CD8-positive, alpha-beta memory T cell (primary cell): ENCODE measurements at places on chromosomes 5 and 9.

DNA sequence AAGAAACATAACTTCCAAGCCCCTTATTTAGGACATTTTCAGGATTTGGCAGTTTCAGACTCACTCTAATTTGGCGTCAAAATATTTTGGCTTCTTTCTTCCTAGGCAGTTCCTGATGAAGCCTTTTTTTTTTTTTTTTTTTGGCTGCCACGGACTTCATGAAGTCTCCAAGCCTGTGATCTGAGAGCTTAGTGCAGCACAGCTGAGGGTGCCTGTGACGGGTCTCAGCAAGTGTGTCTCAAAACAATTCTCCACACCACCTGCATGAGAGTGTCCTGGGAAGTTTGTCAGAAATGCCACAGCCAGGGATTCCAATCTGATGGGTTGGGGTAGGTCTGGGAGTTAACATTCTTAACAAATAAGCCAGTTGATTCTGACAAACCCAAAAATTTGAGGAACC, 6.0 kb upstream of the ESM1 start:
- no peaks in the 10 kb centered on the region for H3K27me3 ChIP-seq
- no peak overlapping the region for H3K27ac ChIP-seq
- no peak overlapping the region for H3K4me3 ChIP-seq
- H3K4me1 ChIP-seq: peaks cover 39% of the 10 kb centered on the region

GRCh38 chr9:75866273-75866871, 24.1 kb upstream of the PCSK5 start:
- H3K4me1 ChIP-seq: peaks cover 10% of the 10 kb centered on the region
- H3K27me3 ChIP-seq: no peaks in the 10 kb centered on the region

DNA sequence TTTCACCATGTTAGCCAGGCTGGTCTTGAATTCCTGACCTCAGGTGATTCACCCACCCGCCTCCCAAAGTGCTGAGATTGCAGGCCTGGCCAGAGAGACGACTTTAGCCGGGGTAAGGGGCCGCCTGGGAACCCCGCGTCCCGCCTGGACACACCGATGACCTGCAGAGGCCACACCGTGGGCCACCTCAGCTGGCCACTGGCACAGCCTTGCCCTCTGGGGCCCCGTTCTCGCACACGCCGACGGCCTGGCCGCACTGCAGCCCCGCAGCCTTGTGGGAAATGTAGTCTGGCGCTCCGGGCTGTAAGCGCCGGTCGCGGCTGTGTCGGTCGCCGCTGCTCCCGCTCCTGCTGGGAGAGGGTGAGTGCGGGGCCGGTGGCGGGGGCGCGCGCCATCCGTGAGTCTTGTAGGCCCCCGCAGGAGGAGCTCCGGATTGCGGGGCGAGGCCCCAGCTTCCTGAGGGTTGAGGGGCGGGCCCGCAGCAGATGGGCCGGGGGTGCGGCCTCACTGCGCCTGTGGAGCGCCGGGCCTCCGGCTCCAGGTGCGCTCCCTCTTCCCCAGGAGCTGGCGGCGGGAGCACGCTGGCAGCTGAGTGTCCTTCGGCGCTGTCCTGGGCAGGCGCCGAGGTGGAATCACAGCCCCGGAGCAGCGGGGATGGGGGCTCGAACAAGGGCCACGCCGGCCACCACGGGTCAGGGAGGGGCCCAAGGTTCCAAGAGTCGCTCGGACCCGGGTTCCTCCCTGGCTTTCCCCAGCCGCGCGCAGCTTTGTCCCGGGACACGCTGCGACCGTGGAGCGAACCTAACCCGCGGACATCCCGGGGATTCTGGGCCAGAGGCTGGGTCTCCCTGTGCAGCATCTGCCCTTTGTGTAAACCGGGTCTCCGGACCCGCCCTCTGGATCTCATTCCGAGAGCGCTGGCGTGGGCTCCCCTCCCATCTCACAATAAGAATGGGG, at the start of gene ZFP2:
TSS of gene ZFP2 (plus strand) at position 299 of the 957 bp plus-strand sequence. CDS start 35,401 bp downstream, outside the sequence.
- no peak within 1 kb of the TSS for H3K27ac ChIP-seq
- H3K27me3 ChIP-seq: no peaks in the 10 kb centered on the region
- peak within 1 kb of the TSS; percentile 26 for H3K4me3 ChIP-seq
- DNase-seq: peak; percentile 20
- H3K36me3 ChIP-seq: no peaks in the 10 kb centered on the region

GRCh38 chr5:42858031-42858643, 46.4 kb upstream of the SELENOP start:
- no peak for DNase-seq
- H3K27me3 ChIP-seq: no peaks in the 10 kb centered on the region
- H3K36me3 ChIP-seq: no peaks in the 10 kb centered on the region
- no peak overlapping the region for H3K27ac ChIP-seq
- H3K4me1 ChIP-seq: no peaks in the 10 kb centered on the region

DNA sequence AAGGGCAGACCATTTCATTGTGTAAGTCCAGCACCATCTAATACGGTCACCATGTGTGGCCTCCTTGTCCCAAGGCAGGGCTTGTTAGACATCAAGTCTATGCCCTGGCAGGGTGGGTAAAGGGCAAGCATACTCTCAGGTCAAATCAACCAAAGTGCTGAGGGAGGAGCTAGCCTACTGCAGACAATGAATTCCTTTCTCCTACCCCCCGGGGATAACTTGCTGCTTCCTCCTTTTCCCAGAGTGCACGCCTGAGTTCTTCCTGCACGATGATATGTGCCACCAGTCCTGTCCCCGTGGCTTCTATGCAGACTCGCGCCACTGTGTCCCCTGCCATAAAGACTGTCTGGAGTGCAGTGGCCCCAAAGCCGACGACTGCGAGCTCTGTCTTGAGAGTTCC, 71.4 kb downstream of the RFK start:
- H3K4me1 ChIP-seq: no peaks in the 10 kb centered on the region
- no peaks in the 10 kb centered on the region for H3K27me3 ChIP-seq
- no peak overlapping the region for H3K4me3 ChIP-seq
- no peaks in the 10 kb centered on the region for H3K36me3 ChIP-seq

GRCh38 chr9:68685770-68686169, 19.3 kb upstream of the PIP5K1B start:
- no peak overlapping the region for H3K4me3 ChIP-seq
- no peaks in the 10 kb centered on the region for H3K36me3 ChIP-seq
- no peaks in the 10 kb centered on the region for H3K27me3 ChIP-seq
- no peak for DNase-seq
- no peak overlapping the region for H3K27ac ChIP-seq

- DNase-seq: no peak
- H3K4me3 ChIP-seq: no peak overlapping the region
- H3K36me3 ChIP-seq: no peaks in the 10 kb centered on the region
- H3K27me3 ChIP-seq: peaks cover 4% of the 10 kb centered on the region
- H3K27ac ChIP-seq: no peak overlapping the region
Measured at GRCh38 chr9:34558919-34559623, 30.5 kb downstream of the CNTFR start.
